ENCODE measurements at places on chromosomes 12 and 14.

DNA sequence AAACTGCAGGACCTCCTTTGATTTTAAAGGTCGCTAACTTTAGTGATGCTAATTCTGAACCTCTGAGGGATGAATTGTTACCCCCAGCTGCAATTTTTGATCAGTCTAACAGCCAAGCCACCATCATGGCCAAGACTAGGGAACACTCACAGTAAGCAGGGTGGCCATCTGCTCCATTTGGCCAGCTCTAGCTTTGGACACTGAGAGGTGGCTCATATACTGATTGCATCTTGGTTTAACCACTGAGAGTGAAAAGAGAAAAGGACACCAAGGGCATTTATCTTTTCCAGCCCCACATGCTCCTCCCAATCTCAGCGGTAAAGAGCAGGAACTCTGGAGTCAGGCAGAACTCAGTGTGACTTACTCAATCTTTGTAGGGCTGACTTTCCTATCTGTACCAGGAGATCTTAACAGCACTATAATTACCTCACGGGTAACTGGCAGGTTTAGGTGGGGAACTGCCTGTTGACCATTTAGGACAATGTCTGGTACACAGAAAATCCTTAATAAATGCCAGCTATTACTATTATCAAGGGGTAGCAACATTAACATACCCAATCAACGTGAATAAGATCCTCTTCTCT, 6.2 kb downstream of the LPCAT3 start:
- no peak for DNase-seq

GRCh38 chr12:30155001-30155730, 371.4 kb upstream of the TMTC1 start:
- DNase-seq: no peak

GRCh38 chr12:62930546-62931425, 4.2 kb downstream of the PPM1H start:
- DNase-seq: no peak

GRCh38 chr14:100641274-100641860, 54.1 kb upstream of the BEGAIN start:
- no peak for DNase-seq

DNA sequence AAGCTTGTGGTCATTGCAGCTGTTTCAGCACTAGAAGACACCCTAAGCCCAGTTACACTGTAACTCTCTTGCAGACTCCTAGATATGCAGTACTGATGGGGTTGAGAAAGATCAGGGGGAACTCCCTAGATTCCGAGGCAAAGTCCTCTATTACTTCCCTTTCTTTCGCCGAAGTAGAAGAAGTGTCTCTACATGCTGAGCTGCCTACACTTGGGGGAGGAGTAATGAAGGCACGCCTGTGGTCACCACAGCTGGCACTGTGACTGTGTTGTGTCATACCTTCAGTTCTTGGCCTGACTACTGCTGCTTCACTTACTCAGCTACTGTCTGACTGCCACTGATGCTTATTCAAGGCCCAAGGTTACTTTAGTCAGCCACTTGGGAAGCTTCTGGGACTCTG, 35.1 kb upstream of the RPL10L start:
- no peak for DNase-seq

- no peak for DNase-seq
Measured at GRCh38 chr12:2652011-2652400, 142.8 kb upstream of the FKBP4 start.

DNA sequence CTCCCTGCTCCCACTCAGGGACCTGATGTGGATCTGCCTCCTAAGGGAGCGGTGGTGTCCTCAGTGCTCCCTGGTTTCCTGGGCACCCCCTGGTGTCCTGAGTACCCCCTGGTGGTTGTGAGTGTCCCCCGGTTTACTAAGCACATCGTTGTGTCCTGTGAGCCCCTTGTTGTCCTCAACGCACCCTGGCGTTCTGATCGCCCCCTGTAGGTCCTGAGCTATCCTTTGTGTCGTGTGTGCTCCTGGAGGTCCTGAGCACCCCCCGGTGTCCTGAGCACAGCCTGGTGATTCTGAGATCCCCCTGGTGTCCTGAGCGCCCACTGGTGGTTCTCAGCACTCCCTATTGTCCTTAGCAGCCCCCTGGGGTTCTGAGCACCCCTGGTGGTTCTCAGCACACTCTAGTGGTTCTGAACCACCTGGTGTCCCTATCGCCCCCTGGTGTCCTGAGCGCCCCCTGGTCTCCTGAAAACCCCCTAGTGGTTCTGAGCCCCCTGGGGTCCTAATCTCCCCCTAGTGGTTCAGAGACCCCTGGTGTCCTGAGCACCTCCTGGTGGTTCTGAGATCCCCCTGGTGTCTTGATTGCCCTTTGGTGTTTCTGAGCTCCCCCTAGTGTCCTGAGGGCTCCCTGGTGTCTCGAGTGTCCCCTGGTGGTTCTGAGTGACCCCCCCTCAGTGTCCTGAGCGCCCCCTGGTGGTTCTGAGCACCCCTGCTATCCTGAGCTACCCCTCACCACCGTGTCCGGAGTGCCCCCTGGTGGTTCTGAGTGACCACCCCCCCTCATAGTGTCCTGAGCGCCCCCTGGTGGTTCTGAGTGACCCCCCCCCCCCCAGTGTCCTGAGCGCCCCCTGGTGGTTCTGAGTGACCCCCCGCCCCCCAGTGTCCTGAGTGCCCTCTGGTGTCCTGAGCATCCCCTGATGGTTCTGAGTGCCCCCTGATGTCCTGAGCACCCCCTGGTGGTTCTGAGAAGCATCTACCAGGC, 615.1 kb downstream of the TMEM121 start:
- DNase-seq: no peak

- no peak for DNase-seq
Measured at GRCh38 chr12:131222329-131223139, 268.8 kb downstream of the ADGRD1 start.

DNA sequence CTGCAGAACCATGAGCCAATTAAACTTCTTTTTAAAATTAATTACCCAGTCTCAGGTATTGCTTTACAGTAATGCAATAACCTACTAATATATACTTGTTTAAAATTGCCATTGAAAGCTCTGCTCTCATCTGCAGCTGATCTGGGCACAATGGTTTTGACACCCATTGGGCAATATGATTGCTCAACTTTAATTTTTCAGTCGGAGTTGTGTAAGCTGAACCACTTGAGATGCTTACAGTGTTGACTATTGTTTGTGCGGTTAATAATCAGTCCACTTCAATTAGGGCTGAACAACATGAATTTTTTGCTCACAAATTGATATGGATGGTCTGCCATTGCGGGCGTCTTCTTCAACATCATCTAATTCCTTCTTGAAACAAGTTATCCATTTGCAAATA, 18.0 kb upstream of the OR4K5 start:
- no peak for DNase-seq

GRCh38 chr12:70534466-70534865, 102.8 kb downstream of the PTPRB start:
- DNase-seq: peak; percentile 26

DNA sequence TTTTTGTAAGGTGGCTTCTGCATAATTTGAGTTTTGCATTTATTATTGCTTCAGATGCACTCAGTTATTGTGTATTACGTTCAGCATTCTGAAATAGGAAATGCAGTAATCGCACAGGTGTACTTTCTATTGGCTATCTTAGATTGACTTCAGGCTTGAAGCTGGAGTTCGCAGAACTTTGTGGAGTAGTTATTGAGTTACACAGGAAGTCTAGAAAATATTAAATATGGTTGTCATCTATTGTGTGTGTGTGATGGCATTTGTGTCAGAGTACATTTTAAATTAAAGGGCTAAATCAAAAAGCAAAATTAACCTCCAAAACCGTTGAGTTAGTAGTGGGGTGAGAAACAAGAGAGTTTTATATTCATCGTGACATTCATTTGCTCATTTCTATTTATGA, 2.7 kb downstream of the ARID2 start:
- no peak for DNase-seq

DNA sequence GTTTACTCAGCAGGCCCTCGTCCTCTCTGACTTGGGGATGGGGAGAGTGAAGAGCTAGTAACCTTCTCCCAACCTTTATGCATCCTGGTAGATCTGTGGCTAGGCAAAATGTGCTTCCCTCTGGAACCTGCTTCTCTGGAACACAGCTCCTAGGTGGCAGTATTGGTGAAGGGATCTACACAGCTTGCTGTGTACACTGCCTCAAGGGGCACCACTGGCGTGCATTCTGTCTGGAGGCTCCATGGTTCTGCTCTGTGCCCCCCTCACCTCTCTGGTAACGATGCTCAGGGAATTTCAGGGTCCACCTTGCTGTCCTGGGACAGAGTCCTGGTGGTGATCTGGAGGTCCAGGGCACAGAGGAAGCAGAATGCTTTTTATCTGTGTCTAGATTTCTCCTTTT, 43.5 kb upstream of the KCNA5 start:
- DNase-seq: no peak

DNA sequence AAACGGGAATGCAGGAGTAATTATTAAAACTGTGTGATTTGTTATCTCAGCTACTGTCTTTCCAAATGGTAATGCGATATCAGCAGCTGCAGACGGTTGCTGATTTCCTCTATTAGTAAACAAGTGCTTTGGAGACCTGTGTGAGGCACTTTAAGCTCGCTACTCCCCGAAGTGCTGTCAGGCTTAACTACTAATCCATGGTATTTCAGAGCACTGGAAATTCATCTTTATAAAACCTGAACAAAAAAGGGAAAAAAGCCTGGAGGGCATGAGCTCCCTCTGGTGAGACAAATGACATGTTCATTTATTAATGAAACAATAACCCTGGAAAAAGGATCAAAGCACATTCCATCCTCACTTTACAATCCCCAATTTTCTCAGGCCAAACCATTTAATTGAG, 143.6 kb upstream of the OTX2 start:
- no peak for DNase-seq

- no peak for DNase-seq
Measured at GRCh38 chr12:131827961-131828534, at the start of gene MMP17. TSS of gene MMP17 (plus strand) at chr12:131828393. CDS start at chr12:131828495, 102 bp downstream.

DNA sequence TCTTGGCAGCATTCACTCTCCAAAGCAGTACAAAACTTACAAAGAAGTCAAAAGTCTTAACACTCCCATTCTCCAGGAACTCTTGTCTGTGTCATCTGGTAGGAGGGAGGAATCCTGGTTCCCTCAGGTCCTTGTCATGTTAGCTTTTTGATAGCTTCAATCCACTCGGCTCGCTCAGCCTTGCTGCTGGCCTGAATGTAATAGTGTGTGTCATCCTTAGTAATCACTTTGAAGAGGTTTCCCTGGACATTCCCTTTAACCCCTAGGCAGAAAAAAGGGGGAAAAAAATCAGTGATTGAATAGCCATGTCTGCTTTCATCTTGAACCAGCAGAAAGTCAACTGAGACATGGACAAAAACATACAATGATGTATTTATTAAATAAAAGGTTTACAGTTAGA, 24.8 kb downstream of the PLEK2 start:
- DNase-seq: no peak

- peak; percentile 89 for DNase-seq
Measured at GRCh38 chr14:99266181-99267178, 5.5 kb downstream of the BCL11B start.

DNA sequence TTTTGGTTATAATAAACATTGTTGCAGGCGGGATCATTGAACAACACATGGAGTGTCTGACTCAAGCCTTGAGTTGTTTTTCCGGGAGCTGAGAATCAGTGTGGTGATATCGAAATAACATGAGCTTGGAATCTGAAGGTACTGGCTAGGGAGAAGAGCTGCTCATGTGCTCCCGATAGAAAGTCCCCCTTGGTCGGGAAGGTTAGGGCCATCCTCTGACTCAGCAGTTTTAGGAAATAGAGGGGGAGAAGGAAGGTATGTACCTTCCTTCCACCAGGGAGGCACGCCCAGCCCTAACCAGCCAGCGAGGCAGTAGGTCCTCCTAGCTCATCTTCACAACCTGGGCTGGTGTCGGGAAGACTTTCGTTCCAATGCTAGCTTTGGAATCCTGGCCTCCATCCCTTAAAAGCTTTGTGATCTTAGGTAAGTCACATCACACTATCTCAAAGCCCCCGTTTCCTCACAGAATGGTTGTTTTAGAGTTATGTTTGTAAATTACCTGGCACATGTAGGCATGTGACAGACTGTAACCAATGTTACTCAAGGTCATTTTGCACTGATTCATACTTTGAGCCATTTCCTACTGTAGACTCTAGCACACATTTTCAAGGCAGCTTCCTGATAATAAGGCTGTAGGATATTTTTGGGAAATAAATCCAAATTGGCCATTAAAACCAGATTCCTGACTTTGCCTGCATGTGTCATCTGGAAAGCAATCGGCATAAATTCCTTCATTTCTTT, 1.9 kb upstream of the RAB35 start:
- no peak for DNase-seq

DNA sequence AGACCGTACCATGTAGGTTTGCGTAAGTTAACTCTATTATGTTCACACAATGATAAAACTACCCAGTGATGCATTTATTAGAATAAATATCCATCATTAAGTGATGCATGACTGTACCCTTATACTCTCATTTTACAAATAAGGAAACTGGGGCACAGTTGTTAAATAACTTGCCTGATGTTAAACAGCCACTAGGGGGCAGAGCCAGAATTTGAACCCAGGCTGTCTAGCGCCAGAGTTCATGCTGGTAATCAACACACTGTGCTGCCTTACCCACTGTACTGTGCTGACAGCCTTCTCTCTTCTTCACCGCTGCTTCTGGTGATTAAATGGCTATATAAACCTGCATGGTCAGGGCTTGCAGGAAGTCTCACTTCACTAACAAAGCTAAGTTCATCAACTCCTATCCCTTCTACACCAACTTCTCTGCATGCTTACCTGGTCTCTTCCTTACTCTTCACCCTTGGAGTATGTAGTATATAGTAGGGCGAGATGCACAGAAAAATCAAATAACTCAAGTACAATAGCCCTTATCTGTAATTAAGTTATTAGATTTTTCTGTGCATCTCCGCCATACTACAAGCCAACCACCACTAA, 43.6 kb upstream of the APPL2 start:
- DNase-seq: peak; percentile 23

GRCh38 chr12:83136411-83136810, 449.7 kb downstream of the TMTC2 start:
- DNase-seq: no peak

- no peak for DNase-seq
Measured at GRCh38 chr12:94874518-94875302, 128.8 kb downstream of the NDUFA12 start.

GRCh38 chr12:54213079-54213478, 24.3 kb upstream of the SMUG1 start:
- DNase-seq: no peak

DNA sequence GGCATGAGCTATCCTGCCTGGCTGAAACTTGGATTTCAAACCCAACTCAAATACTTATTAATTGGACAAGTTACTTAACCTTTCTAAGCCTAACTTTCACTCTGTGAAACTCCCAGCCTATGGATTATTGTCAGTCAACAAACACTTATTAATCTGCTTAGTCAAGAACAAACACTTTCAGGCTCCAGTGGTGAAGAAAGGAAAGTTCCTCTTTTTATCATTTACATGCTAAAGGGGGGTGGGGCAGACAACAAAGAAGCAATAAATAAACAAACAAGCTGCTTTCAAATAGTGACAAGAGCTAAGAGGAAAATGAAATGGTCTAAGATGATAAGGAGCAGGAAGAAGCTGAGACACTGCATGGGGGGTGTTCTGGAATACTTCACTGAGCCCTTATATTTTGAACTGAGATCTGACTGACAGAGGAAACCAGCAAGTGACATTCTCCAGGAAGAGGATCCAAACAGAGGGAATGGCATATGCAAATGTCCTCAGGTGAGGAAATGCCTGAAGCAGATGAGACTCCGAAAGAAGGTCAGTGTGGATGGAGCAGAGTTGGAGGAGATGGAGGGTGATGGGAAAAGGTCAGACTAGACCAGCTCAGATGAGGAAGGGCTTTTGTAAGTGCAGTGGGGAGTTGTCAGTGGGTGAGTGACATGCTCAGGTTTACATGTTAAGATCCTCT, 259.6 kb downstream of the ITPR2 start:
- no peak for DNase-seq
